ENCODE measurements at places on chromosomes 5 and 9.

GRCh38 chr5:33231935-33232334 lies 208.8 kb upstream of the TARS1 start:
- DNase-seq = no peak

- DNase-seq = no peak
Measured at GRCh38 chr5:87307796-87308423, 40.2 kb downstream of the RASA1 start.

GRCh38 chr5:5738797-5739489 lies 316.5 kb downstream of the ICE1 start:
- no peak for DNase-seq

DNA sequence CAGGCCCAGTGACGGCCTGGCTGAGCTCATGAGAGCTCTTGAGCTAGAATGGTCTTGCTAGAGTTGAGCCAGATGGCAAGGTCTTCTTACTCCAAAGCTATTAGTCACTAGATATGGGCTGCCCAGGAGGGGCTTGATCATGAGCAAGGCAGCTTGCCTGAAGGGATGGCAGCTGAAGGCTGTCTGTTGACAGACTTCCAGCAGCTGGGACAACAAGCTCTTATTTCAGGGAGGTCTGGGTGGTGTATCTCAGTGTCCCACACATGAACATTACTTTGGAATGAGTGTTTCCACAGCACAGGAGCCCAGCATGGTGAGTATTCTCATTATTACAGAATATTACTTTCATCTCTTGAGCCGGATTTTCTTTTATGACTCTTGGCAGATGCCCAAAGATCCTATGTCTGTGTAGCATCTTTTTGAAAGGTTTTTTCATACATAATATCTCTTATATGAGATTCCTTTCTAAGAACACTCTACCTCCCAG lies 414.1 kb downstream of the ARHGEF28 start:
- no peak for DNase-seq

DNA sequence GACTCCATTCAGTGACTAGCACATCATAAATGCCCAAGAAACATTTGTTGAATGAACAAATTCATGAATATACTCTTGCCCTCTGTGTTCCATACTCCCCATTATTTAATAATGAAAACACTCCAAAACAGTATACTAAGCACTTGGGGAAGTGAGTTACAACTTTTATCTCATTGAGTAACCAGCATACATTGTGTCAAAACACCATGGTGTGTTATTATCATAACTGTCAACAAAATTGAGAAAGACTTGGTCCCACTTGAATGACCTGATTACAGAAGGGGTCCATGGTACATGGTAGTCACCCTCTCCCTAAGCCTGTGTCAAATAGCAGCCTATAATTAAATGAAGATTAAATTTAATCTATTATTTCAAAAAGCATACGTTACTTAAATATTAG lies 16.2 kb downstream of the ANKH start:
- DNase-seq = no peak

DNA sequence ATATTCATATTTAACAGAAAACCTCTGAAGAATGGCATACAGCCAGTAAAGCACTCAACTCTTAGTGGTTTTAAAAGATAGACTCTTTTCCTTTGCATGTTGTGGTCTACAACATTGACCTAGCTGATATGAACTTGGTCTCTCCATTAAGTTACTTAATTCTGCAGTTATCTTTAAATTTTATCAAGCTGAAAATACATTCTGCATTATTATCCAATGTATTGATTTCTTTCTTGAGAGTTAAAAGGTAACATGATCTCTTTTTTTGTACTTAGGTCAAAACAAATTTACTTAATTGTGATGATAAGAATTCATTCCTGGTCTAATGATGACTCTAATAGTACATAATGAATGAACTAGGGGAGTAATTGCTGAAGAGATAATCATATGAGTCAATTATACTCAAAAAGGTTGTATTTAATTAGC lies 132.9 kb downstream of the STARD4 start:
- no peak for DNase-seq

DNA sequence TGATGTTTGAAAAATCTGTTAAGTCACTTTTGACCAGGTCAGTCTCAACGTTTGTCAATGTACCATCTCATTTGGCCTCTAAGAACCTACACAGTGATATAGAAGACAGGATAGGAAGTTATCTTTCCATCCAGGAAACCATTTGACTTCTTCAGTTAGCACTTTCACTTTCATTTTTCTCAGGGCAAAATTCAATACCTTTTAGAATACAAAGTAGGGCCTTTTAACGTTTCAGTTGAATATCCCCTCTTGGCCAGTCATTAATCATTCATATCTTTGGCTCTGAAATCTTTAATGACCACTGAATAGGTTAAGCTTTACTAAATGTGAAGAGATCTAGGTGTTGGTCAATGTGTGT lies 101.1 kb upstream of the GNAQ start:
- DNase-seq = no peak

GRCh38 chr9:8262625-8263622 lies 463.3 kb upstream of the DMAC1 start:
- no peak for DNase-seq

- DNase-seq = no peak
Measured at GRCh38 chr5:62143268-62144229, 162.5 kb upstream of the KIF2A start.

GRCh38 chr9:120353506-120353905 lies 226.5 kb downstream of the CDK5RAP2 start:
- no peak for DNase-seq

DNA sequence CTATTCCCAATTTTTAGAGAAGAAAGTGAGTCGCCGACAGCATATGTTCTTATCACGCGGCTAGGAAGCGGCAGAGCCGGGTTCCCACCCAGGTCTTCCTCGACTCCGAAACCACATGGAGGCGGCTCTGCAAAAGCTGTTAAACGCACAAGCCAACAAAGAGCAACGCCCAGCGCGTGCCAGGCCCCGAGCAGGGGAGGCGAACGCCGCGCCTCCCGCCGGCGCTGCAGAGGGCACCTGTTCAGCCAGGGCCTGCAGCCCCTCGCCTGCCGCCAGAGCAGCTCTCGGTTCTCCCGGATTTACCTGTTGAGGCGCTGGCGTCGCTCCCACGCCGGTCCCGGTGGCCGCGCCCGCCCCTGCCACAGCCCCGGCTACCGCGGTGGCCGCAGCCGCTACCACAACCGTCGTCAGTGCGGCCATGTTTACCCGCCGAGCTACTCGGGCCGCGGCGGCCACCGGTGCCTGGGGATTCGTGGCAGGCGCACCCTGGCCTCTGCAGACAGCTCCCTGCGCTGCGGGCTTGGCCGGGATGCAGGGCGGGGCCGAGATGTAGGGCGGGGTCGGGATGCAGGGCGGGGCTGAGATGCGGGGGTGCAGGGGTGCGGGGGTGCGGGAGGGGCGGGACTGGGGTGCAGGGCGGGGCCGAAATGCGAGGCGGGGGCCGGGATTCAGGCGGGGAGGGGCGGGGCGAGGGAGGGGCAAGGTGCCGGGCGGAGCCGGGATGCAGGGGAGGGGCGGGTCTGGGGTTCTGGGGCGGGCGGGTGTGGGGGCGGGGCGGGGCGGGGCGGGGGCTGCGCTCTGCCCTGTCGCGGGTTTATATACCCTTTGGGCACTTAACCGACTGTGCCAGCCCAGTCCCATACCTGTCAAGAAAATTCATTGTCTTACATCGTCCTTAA lies at the start of gene CCDC112:
TSS of gene CCDC112 (minus strand) at position 531 of the 899 bp plus-strand sequence. CDS start at position 420, 111 bp downstream.
- DNase-seq = peak; percentile 60

GRCh38 chr5:76180814-76181805 lies 97.9 kb downstream of the SV2C start:
- no peak for DNase-seq

GRCh38 chr9:21144603-21145002 lies 3.0 kb upstream of the IFNW1 start:
- DNase-seq = no peak

GRCh38 chr9:86788456-86788855 lies 158.8 kb downstream of the GAS1 start:
- no peak for DNase-seq

GRCh38 chr5:95808013-95808685 lies 14.4 kb downstream of the GLRX start:
- no peak for DNase-seq

GRCh38 chr5:54329731-54330709 lies 19.6 kb upstream of the ARL15 start:
- DNase-seq = no peak

GRCh38 chr5:1152771-1153282 lies 41.0 kb upstream of the SLC12A7 start:
- no peak for DNase-seq

GRCh38 chr5:143886096-143886495 lies 74.1 kb downstream of the HMHB1 start:
- DNase-seq = no peak

DNA sequence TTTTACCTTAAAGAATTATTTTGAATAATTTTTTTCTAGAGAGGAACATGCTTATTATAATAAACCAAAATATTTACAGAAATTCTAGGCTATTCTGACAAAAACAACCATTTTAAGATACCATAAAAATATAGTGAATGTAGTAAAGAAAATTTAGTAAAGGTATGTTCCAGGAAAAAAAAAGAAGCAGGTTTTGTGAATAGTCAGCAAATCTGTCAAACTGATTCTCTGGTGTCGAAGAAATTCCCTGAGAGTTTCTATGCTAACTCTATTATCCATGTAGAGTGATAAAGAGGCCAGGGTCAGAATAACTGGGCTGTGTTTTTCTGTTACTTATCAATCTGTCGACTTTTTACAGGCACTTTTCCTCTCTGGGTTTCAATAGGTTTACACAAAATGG lies 459.2 kb downstream of the KIF4B start:
- no peak for DNase-seq

- DNase-seq = no peak
Measured at GRCh38 chr5:14834062-14834461, 37.5 kb downstream of the ANKH start.

- peak; percentile 73 for DNase-seq
Measured at GRCh38 chr5:179801304-179802206, 5.1 kb downstream of the MGAT4B start.

- no peak for DNase-seq
Measured at GRCh38 chr5:40227366-40227765, 452.3 kb upstream of the PTGER4 start.

DNA sequence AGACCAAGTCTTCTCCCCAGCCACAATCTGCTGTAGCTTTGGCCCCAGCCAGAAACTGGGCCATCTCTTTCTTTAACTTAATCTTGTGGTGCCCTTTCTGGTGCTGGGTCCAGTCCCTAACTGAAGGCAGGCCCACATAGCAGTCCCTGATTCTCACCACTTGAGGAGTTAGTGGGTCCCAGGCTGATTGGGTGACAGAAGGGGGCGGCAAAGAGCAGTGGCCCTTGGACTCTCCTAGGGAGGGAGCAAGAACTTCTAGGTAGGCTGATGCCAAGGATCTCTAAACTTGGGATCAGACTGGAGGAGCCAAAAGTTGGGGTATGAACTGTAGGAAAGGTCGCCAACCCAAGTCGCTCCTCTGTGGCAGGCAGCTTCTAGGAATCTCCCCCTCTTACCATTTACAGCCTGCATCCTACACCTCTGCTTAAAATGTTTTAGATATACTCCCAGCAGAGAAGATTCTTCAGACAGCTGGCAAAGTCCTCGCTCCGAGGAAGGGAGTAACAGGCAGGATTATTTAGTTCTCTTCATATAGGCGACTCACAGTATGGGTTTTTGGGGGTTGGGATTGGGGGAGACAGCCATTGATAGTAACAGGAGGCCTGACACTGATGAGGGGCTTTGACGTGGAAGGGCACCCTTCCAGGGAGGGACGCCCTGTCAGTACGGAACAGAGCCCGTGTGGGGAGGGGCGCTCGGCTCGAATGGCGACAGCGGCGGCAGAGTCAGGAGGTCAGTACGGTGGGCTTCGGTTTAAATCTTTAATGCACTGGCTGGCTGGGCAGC lies 2.0 kb upstream of the CCL27 start:
- peak; percentile 56 for DNase-seq

- DNase-seq = no peak
Measured at GRCh38 chr9:107249131-107249533, 33.9 kb upstream of the RAD23B start.

GRCh38 chr5:136484808-136485325 lies 119.5 kb upstream of the TRPC7 start:
- DNase-seq = no peak

DNA sequence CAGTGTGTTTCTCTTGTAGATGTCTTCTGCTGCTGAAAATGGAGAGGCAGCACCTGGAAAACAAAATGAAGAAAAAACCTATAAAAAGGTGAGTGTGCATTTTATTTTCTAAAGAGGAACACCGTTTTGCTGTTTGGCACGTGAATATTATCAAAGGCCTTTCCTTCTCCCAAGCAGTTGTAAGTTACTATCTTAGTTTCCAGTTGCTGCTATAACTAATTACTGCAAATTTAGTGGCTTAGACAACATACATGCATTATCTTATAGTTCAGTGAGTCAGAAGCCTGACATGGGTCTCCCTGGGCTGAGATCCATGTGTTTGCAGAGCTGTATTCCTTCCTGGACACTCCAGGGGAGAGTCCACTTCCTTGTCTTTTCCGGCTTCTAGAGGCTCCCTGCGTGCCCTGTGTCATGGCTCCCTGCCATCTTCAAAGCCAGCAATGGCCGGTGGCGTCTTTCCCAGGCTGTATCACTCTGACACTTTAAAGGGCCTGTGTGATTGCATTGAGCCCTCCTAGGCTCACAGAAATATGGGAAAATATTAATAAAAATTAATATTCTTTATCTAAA lies 117.6 kb downstream of the PIP5K1B start:
- DNase-seq = no peak

DNA sequence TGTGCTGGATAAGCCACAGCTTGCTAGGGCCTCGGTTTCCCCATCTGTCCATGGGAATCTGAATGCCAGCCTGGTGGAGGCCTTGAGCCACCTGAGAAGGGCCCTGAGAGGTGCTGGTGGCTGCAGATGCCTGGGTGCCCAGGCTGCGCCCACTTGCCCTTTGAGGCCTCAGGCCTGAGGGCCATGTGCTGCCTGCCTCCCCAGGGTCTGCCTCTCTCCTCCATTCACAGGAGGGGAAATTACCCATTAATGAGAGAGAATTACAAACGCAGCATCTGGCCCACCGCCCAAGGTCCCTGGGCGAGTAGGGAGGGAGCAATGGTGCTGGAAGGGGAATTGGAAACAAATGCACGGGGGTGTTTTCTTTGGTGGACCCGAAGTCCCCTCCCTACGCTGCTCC lies 59.6 kb downstream of the BARX1 start:
- no peak for DNase-seq

DNA sequence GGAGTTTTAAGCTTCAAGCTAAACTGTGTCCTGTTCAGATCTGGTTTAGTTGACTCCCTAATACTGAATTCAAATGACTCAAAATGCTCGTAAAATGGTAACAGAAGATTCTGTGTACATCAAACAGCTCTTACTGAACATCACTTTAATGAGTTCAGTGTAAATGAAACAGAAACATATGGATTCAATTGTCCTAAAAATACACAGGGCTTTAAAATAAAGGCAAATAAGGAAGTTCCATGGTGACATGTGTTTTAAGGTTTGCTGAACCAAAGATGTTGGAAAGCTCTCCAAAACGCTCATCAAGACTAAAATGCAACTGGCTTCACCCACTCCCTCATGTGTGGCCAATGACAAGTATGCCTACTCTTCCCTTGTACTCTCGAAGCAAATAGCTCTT lies 340.0 kb upstream of the PIK3R1 start:
- no peak for DNase-seq

DNA sequence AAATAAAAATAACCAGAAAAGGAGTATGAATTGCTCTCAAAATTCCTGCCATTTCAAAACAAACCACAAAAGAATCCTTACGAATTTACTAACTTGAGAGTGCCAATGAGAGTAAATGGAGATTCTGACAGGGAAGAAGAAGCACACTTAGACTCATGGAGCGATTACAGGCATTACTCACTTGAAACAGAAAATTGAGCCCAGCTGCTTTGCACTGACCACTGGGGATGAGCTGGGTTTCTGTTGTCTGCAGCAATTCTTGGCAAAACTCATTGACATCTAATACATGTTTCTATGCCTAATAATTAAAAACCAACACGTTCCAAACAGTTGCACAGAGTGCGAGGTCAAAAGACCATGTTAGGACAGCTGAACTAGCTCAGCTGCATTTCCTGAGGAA lies 731.6 kb downstream of the DNAH5 start:
- DNase-seq = no peak

All from stimulated activated CD8-positive, alpha-beta memory T cell treated with anti-CD3 and anti-CD28 coated beads, Interleukin-12 subunit alpha, Interleukin-12 subunit beta, amount 100 ng/mL, for 1 hour (primary cell).